ENCODE measurements at places on chromosomes 4 and X.

DNA sequence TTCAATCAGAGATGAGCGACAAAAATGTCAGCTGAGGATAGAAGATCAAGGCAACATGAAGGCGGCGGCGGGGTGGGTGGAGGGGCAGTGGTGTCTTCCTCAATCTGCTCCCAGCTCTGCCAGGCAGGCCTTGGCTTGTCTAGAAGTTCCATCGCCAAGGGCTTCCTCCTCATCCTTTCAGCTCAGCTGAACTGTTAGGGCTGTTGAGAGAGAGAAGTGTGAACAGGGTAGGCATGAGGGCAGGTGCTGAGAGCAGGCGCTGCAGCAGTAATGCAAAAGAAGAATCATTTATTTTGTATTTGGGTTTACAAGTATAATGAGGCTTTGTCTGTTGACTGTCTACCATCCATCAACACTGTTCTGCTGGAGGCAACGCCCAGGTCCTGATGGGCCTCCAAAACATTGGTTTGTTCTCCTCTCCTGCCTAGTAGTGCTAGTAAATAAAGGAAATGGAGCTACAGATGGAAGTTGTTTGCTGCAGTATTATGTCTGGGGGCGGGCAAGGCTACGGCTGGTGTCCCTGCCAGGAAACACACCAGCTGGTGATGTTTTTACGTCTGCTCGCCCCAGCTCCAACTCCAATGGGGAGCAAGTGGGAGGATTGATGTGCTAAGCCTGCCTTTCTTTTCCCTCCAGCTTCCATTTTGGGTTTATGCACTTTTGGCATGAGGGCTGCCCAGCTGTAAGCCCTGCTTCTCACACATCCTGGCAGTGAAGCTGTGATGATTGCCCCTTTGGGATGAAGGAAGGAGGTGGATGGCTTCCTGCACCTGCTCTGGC lies 139.4 kb upstream of the BOD1L1 start:
- DNase-seq: no peak

GRCh38 chrX:119512146-119512800 lies 44.0 kb downstream of the SLC25A5 start:
- DNase-seq: no peak

DNA sequence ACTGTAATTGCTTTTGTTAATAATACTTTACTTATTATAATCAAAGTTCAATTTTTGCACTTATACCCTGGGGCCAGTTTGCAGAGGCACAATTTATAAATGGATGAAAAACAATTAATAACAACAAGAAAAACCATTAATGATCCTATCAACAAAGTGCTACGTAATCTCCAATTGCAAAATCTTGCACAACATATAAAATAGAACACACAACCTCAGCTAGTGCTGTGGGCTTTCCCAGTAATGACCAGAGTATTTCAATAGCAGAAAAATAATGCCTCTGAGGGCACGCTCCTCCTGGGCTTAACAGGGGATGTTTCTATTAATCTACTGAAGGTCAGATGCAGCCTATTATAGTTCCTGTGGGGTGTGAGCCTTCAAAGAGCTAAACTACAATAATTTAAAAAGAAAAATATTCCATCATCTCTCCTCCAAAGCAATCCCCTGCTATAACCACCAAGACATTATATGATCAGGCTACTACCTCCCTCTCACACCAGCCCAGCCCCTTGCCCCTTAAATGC lies 508.5 kb upstream of the SLIT2 start:
- DNase-seq: no peak

GRCh38 chr4:3176367-3177229 lies 72.4 kb upstream of the MSANTD1 start:
- DNase-seq: no peak

GRCh38 chr4:41050116-41050515 lies 164.2 kb downstream of the APBB2 start:
- DNase-seq: no peak

GRCh38 chr4:185004562-185005218 lies 13.6 kb upstream of the HELT start:
- no peak for DNase-seq

DNA sequence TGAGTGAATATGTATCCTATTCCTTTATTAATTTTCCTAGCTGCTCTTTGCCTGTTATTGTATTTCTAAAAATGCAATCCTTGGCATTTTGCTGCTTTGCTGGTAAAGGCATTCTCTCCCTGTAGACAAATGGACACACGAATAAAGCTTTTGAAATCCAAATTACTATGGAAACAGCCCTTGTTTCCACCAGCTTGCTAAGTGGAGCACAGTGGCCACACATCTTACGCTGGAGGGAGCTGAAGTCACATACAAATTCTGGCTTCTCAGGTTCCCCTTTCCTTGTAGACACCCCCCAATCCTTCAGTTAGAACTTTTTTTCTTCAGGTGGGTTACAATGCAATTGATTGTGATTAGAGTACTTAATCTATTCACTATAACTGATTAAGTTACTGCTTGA lies 66.2 kb downstream of the AGA start:
- DNase-seq: no peak

DNA sequence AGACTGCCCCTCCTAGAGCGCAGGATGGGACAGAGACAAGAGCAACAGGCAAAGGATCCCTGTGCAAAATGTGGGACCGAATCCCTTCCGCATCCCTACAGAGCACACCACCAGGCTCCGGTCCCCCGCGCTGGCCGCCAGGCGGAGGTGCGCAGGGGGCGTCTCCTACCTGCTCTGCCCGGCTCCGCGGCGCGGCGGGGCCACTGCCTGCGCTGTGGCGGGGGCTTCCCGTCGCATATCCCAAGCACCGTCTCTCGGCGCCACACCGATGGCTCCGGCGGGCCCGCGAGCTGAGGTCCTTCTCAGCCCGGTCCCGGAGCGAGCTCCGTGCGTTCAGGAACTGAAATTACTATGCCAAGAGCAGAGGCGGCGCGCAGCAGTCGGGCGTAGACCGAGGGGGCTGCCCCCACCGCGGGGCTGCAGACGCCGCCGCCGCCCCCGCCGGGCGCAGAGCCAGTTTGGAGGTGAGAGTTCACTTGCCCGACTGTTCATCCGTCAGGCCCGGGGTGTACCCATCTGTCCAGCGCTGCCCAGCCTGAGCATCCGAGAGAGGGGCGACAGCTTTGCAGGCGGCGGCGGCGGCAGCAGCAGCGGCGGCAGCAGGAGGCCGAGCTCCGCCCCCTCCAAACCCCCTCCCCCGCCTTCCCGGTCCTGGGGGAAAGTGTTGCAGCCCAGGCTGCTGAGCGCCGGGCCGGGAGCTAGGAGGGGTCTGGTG lies at the start of gene GPRIN3:
TSS of gene GPRIN3 (minus strand) at position 355 of the 715 bp plus-strand sequence. CDS start 57,690 bp downstream, outside the sequence.
- DNase-seq: no peak
